ENCODE measurements at places on chromosomes 3 and 15.

GRCh38 chr3:115186351-115187148 is 39.5 kb upstream of the ZBTB20 start:
- DNase-seq, result no peak

DNA sequence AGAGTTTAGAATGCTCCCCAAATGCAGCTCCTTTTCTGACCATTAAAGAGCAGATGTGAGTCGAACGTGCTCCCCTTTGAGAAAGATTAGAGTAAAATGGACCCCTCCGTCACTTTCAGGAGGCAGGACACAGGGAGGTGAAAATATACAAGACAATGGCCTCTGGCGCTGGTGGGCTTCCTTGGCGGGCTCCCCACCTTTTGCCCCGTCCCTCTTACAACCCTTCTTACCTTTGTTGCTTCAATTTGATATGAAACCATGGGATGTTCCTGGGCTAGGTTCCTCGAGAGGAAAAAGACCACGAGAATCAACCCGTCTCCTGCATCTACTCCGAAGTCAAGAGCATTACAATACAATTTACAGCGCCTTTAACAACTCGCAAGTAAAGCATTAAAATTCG is 214.2 kb downstream of the MEIS2 start:
- DNase-seq, result no peak

DNA sequence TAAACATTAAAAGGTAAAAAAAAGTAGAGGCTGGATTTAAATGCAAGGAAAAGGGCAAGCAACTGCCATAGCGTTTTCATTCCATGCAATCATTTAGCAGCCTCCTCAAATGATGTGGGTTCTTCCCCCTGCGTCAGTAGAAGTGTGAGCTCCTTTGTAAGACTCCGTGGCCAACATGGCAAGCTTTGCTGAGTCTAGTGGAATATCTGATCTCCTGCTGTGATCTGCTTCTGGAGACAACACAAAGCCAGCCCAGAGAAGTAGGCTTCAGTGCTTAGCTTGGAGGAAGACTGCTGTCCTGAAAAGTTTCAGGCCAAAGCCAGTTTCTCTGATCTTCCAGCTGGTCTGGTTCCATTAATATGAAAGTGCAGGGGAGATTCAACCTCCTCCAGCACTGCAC is 70.4 kb downstream of the ARPP21 start:
- no peak for DNase-seq

DNA sequence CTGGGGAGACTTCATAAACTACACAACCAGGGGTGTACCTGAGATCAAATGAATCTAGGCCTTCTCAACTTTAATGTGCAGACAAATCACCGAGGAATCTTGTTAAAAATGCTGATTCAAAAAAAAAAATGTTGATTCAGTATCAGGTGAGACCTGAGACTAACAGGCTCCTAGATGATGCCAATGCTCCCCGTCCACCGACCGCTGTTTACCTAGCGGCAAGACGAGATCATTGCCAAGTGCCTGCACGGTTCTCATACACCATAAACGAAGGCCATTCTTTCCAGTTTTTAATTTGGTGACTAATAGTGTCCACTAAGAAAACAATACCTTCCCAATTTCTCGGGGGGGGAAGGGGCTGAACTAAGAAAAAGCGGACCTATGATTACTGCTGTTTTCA is 2.5 kb upstream of the FSIP1 start:
- no peak for DNase-seq

DNA sequence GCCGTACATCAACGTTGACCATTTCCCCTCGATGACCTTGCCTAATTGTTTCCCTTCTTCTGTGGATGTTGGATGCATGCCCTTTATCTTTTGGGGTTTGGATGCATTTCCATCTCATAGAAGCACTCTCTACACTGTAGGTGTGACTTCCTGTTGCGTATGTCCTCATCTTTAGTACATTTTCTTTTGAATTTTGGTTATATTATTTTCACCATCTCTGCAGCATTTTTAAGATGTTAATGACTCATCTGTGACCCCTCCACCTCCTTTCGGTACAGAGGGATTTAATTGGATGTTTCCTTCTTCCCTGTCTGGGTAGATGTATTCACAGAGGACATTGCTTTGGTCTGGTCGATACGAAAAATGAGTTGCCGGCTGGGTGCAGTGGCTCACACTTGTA is 172.1 kb downstream of the APBA2 start:
- DNase-seq, result no peak

- no peak for DNase-seq
Measured at GRCh38 chr15:65077981-65078352, 1.4 kb downstream of the KBTBD13 start.

DNA sequence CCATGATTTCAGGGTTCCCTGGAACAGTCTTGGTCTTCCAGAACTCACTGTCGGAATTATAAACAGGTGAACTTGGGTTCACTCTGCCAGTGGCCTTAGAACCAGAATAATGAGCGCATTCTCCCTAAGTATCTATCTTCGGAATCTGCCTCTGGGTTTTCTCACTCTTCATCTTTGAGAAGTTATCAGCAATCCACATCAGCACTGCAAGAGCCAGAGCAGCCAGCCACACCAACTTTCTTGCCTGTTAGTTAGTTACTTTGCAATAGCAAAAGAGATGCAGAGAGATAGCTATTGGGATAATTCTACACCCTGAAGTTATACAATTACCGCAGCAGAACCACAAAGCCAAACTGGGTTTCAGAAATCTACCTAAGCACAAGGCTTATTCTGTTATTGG is 25.8 kb downstream of the GLB1 start:
- no peak for DNase-seq

DNA sequence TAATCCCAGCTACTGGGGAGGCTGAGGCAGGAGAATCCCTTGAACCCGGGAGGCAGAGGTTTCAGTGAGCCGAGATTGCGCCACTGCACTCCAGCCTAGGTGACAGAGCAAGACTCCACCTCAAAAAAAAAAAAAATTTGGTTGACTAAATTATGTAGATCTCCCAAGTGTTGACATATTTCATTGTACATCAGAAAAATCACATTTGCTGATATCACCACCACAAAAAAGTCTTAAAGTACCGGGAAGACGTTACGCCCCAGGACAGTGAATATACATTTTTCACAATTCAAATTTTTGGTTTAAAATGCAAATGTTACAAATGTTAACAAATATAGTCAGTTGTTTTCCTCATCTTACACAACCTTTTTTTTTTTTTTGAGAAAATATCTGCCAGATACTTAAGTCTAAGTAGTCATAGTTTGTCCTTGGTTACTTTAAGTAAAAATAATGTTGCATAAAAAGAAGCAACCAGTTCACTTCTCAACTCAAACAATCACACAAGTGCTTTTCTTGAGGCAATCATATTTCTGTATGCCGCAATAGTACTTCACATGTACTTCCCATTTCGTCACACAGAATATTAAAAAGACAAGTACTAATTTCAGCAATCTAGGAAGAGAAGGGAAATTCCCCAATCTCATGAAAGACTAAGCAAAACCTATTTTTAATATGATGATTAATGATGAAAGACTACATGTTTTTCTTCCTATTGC is 41.0 kb upstream of the TCF12 start:
- DNase-seq, result no peak

DNA sequence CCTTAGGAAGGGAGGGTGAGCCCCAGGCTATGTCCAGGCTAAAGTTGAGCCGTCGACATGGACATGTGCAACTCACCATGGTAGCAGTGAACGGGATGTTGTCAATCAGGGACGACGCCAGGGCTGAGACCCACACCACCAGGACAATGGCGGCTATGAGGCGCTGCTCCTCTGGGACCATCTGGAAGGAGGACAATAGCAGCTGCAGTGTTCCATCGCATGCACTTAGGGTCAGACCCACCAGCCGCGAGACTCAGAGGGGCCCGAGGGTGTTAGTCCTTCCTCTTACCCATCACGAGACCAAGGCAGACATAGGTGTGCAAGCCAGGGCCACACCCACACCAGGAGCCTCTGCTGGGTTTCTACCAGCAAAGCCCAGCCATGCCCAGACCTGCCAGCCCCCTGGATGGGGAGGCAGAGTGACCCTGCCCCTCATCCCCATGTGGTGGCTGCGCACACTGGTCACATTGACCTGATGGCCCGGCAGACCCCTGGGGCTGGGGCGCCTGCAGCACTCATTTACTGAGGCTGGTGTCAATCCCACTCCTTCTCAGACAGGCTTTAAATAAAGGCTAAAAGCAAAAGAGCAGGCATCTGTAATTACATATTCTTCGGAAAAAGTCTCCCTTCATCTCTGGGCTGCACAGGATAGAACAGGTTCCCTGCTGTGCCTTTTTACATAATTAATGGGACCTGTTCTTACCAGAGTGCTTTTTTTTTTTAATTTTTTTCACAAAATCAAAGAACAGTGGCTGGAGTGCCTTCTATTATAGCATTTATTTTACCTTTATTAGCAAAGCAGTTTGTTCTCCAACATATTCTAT is 227.8 kb downstream of the OCA2 start:
- DNase-seq, result no peak

DNA sequence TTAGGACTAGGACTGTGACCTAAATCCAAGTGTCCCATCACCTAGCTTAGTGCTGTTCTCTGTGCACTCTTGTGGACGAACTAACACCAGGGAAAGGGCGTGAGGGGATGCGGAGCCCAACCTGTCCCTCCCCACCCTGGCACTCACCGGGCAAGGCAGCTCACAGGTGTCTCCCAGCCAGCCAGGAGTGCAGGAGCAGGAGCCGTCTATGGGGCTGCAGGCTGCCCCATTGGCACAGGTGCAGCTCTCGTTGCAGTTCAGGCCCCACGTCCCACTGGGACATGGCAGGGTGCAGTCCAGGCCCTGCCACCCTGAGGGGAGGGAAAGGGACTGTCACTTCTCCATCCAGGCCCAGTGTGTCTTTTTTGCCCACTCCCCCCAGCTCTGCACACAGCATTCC is 60.3 kb downstream of the RAB11A start:
- no peak for DNase-seq
